ENCODE measurements at places on chromosomes 6 and 20. TPM values are rescaled to one million over a fixed set of nuclear protein-coding genes. Genes with fewer than 3 reads are reported as not detected.

The GPSM3 gene
- total RNA-seq = 1.0 TPM

The TNFRSF6B gene
- 5.4 TPM for total RNA-seq

The C6orf47 gene
- 19.5 TPM for total RNA-seq

The PNPLA1 gene
- total RNA-seq = not detected

The PLCB1 gene
- total RNA-seq = 15.4 TPM

The C20orf144 gene
- total RNA-seq = not detected

The GMPR gene
- total RNA-seq = 4.9 TPM

The BMP5 gene
- total RNA-seq = 0.13 TPM

The MYMX gene
- not detected for total RNA-seq

The MTFR2 gene
- total RNA-seq = 3.1 TPM

The NNAT gene
- total RNA-seq = 0.13 TPM

The ATP6V1G2 gene
- 3.5 TPM for total RNA-seq

The KCNB1 gene
- total RNA-seq = 6.1 TPM

The POPDC3 gene
- 71.8 TPM for total RNA-seq

The OTOR gene
- not detected for total RNA-seq

The CLIC5 gene
- total RNA-seq = under 0.01 TPM

The CLPSL2 gene
- total RNA-seq = not detected
